B cell (primary cell): ENCODE measurements at places on chromosomes 11 and 22.

DNA sequence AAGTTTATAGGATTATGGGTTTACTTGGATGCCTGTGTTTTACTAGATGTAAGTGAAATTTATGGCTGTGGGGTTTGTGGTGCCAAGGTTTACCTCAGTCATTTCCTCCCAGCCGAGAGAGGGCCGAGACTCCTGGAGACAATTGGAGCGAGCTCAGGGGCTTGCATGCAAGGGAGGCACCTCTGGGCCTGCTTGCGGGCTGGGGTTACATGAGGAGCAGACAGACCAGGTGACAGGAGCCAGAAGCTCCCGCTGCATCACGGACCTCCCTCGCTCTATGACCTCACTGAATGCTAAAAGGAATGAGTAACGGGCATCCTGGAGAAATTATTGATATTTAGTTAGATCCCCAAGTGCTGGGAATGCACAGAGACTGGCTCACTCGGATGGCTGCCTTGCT lies 275.2 kb upstream of the KIRREL3 start:
- H3K4me1 ChIP-seq: no peaks in the 10 kb centered on the region
- no peak overlapping the region for H3K27ac ChIP-seq
- no peak for DNase-seq
- H3K4me3 ChIP-seq: no peak overlapping the region
- no peaks in the 10 kb centered on the region for H3K36me3 ChIP-seq
- H3K27me3 ChIP-seq: no peaks in the 10 kb centered on the region

DNA sequence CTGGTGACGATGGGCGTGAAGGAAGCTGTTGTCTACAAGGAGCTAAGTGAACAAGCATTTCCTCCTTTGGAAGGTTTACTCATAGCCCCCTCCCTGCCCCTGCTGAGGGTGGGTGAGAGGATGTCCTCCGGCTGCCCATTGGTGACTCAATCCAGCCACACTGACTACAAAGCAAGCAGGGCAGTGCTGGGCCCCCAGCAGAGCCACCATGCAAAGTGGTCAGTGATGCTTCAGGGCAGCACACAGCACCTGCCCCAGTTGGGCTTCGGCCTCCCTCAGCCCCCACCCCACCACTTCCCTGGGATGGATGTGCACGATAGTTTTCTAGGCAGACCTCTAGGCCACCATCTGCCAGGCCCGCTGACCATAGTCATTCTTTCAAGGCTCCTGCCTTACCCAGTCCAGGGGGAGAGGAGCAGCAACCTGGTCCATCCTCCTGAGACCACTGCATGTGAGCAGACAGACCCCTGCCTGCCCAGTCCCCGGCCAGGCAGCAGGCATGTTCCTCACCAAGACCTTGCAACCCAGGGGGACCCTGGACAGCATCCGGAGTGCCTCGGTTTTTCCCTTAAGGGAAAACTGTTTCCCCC lies 125.1 kb downstream of the BCR start:
- no peaks in the 10 kb centered on the region for H3K4me1 ChIP-seq
- H3K27ac ChIP-seq: no peak overlapping the region
- DNase-seq: no peak
- H3K36me3 ChIP-seq: peaks cover 6% of the 10 kb centered on the region
- no peak overlapping the region for H3K4me3 ChIP-seq

DNA sequence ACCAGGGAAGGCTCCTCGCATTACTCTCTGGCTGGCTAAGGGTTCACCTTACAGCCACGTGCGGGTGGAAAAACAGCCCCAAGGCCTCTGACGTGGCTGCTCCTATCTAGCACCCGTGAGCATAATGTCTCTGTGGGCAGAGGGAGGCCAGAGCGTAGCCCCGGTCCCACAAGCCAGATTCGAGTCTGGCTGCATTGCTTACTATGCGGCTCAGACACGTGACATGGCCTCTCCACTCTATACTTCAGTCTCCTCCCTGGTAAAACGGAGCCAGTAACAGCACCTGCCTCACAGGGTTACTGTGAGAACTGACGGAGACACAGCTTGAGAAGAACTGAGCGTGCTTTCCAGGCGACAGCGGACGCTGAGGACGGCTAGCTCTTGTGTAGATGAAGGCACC lies 105.8 kb upstream of the BID start:
- H3K4me3 ChIP-seq: no peak overlapping the region
- peaks cover 83% of the 10 kb centered on the region for H3K36me3 ChIP-seq
- H3K4me1 ChIP-seq: no peaks in the 10 kb centered on the region
- H3K27ac ChIP-seq: no peak overlapping the region

DNA sequence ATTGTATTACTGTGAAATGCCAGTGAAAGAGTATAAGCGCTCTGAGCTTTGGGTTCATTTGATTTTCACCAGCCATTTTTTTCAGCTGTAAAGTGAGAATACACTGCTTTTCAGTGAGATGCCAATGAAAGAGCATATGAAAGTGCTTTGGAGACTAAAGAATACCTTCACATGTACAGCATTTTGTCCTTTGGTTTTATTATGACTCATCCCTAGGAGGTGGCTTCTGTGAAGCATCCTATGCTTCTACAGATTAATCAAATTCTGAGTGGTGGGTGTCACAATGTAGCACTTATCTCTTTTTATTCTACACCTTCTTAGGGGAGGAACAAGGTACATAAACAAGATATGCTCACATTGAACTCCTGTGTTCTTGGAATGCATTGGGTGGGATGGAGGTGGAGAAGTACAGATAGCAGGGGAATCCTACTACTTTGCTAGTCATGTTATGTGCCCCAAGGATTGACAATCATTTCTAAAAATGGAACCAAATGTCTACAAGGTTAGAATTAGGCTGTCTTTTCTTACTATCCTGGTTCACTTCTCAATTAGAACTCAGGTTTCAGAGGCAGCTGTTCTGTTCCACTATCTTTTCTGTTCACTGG lies 18.7 kb downstream of the TRIM44 start:
- no peaks in the 10 kb centered on the region for H3K27me3 ChIP-seq
- DNase-seq: no peak
- H3K36me3 ChIP-seq: no peaks in the 10 kb centered on the region

- DNase-seq: no peak
- no peaks in the 10 kb centered on the region for H3K27me3 ChIP-seq
- peaks cover 6% of the 10 kb centered on the region for H3K36me3 ChIP-seq
- H3K4me1 ChIP-seq: peaks cover 39% of the 10 kb centered on the region
Measured at GRCh38 chr22:46652081-46652846, 32.1 kb downstream of the GRAMD4 start.

DNA sequence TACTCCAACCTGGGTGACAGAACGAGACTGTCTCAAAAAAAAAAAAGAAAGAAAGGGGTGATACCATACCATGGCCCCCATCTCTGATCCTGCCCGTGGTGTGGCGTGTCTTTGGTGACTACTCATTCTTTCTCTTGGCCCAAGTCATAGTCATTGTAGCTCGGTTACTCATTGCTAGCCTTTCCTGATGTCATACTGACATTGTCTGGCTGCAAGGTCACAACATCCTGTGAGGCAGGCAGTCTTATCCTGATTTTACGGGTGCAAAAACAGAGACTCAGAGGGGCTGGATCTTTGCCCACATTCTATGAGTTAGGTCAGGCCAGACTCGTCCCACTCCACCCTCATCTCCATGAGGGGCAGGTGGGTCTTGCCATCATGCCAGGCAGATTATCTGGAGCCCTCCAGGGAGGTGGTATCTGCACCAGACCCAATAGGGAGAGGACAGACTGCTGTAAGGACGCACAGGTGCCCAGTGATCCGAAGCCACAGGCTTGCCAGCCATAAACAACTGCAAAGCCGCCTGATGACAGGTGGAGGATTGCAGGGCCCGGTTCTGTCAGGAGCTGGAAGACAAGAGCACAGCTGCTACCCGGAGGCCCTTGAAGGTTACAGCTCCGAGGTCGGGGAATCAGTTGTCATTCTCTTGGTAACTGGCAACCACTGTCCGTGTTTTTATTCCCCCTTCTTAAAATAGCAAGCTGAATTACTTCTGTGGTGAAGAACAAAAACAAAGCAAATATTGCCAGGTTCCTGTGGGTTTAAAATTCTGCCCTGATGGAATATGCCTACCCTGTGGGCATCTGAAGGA lies 13.8 kb downstream of the TOM1 start:
- H3K4me3 ChIP-seq: no peak overlapping the region
- H3K27ac ChIP-seq: no peak overlapping the region
- no peaks in the 10 kb centered on the region for H3K36me3 ChIP-seq
- no peaks in the 10 kb centered on the region for H3K27me3 ChIP-seq

GRCh38 chr22:37428649-37429586 lies 1.6 kb upstream of the ELFN2 start:
- DNase-seq: peak; percentile 75
- peaks cover 24% of the 10 kb centered on the region for H3K4me1 ChIP-seq
- no peak overlapping the region for H3K4me3 ChIP-seq
- no peaks in the 10 kb centered on the region for H3K36me3 ChIP-seq

GRCh38 chr22:39526736-39527171 lies 5.8 kb downstream of the RPS19BP1 start:
- DNase-seq: peak; percentile 63
- no peaks in the 10 kb centered on the region for H3K36me3 ChIP-seq
- no peak overlapping the region for H3K4me3 ChIP-seq
- peak overlapping the region; percentile 43 for H3K27ac ChIP-seq
- no peaks in the 10 kb centered on the region for H3K27me3 ChIP-seq

DNA sequence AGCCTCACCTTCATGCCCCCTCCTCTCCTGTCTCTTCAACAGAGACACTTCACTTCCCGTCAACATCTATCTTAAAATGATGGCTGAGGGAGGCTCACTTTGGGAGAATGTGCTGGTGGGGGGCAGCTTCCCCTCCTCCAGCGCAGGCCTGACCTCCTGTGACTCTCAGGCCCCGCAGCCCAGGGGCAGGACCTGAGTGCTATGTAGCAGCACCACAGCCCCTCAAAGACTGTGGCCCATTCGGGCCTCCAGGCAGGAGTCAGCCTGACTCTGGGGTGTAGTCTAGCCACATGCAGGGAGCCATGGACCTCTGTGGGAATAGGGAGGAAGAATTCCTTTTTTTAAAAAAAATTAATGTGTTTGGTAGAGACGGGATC lies 43.7 kb downstream of the DKK3 start:
- no peak overlapping the region for H3K4me3 ChIP-seq
- H3K36me3 ChIP-seq: no peaks in the 10 kb centered on the region
- no peak for DNase-seq
- no peaks in the 10 kb centered on the region for H3K4me1 ChIP-seq
- H3K27ac ChIP-seq: no peak overlapping the region

DNA sequence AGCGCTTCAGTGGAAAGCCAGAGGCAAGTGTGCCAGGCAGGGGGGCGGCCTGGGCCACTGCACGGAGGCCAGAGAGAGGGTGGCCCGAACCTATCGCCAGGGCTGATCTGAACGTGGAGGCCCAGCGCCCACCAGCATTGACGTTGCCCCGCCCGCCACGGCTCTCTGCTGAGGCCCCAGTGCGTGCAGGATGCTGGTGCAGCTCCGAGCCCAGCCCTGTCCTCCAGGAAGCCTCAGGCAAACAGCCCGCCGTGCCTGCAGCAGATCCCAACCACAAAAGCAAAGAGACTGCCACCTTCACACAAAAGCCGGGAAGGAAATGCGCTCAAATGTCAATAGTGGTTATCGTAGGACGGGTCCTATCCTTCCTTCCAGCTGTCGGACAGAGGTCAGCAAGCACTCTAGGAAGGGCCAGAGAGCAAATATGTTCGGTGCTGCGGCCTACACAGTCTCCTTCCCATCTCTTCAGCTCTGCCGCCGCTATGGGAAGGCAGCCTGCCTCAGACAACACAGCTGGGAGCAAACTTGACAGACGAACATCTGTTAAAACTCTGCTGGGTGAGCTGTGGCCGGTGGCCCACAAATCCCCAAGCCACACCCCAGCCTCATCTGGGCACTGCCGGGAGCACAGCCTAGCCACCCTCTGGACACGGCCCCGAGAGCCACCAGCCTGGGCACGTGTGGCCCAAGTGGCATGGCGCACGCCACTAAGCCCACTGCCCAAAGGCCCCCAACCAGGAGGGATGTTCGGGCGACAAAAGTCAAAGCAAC lies 146.2 kb downstream of the CRYBB2 start:
- H3K4me1 ChIP-seq: no peaks in the 10 kb centered on the region
- H3K4me3 ChIP-seq: no peak overlapping the region
- H3K36me3 ChIP-seq: no peaks in the 10 kb centered on the region

- H3K4me3 ChIP-seq: peak overlapping the region; percentile 10
- H3K36me3 ChIP-seq: no peaks in the 10 kb centered on the region
- DNase-seq: peak; percentile 52
- no peaks in the 10 kb centered on the region for H3K27me3 ChIP-seq
- peaks cover 29% of the 10 kb centered on the region for H3K4me1 ChIP-seq
Measured at GRCh38 chr11:78350646-78351165, 66.9 kb downstream of the GAB2 start.

GRCh38 chr22:46263216-46263590 lies at the start of gene PKDREJ:
PKDREJ (minus strand) TSS chr22:46263343; CDS start chr22:46263322, 21 bp downstream.
- H3K4me1 ChIP-seq: peaks cover 4% of the 10 kb centered on the region
- peaks cover 18% of the 10 kb centered on the region for H3K27me3 ChIP-seq
- no peak within 1 kb of the TSS for H3K27ac ChIP-seq
- H3K36me3 ChIP-seq: no peaks in the 10 kb centered on the region
- no peak for DNase-seq
- no peak within 1 kb of the TSS for H3K4me3 ChIP-seq

DNA sequence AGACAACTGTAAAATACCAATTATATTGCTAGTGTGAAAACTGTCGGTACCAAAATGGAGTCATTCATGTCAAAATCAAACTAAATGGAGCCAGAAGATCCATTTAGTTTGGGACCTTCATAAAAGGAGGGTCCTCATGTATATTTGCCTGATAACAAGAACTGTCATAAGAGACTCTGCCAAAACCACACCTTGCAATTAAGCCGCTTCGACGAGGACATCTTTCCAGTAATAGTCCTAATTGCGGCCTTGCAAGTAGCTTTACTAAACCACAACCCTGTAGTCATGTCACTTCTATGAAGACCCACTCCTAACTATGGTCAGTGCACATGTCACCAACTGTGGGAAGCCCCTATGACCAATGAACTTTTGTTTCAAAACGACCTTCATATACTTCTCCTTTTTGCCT lies 9.4 kb downstream of the UBQLN3 start:
- H3K4me3 ChIP-seq: no peak overlapping the region
- H3K27ac ChIP-seq: no peak overlapping the region
- no peak for DNase-seq
- no peaks in the 10 kb centered on the region for H3K4me1 ChIP-seq

DNA sequence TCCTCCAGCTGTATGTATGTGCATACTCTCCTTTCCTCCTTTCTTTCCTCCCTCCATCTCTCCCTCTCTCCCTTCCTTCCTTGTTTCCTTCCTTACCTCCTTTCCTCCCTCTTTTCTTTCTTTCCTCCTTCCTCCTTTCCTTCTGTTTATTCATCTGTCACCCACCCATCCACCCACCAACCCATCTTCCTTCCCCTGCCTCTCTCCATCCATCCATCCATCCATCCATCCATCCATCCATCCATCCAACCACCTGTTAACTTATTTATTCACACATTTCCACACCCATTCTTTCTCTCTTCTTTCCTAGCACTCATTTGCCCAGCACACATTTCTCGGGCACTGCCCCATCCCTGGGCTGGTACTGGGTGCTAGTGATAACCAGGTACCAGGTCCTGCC lies 443.9 kb downstream of the MIAT start:
- H3K4me3 ChIP-seq: no peak overlapping the region
- no peaks in the 10 kb centered on the region for H3K4me1 ChIP-seq
- H3K36me3 ChIP-seq: no peaks in the 10 kb centered on the region
- H3K27ac ChIP-seq: no peak overlapping the region
- H3K27me3 ChIP-seq: peaks cover 10% of the 10 kb centered on the region

DNA sequence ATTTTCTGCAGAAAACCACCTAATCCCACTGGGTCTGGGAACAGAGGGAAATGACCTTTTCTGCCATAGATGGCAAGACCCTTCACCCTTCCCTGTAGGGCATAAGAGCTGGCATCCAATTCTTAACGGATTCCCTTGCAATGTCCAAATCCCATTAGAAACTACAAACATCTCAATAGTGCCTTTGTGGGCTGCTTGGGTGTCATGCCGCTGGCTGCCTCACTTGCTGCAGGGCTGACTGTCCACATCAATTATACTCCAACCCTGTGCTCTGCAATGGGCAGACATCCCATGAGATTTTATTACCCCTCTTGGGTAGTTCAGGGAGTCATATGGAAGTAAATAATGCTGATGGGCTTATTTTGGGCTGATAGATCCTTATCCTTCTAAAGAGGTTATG lies 7.3 kb downstream of the GRAP2 start:
- H3K36me3 ChIP-seq: peaks cover 3% of the 10 kb centered on the region
- H3K27ac ChIP-seq: no peak overlapping the region
